ENCODE measurements at places on chromosomes 6 and 20. TPM values are rescaled to one million over a fixed set of nuclear protein-coding genes. Genes with fewer than 3 reads are reported as not detected.
A peak's percentile ranks its signal among the peaks of the same experiment; 100 is the strongest.

Gene NRN1
- 3.9 TPM for total RNA-seq

Gene TLDC2
- 0.42 TPM for total RNA-seq

Gene PPP1R16B
- total RNA-seq: 1.7 TPM

Gene GJA10
- total RNA-seq: not detected

Gene EFCAB8
- not detected for total RNA-seq

Gene CNR1
- total RNA-seq: 6.6 TPM

Gene BMP2
- 24.8 TPM for total RNA-seq

Gene MAFB
- 40.4 TPM for total RNA-seq

Gene EEF1A2
- total RNA-seq: 13.3 TPM

Gene KIAA0408
- 1.7 TPM for total RNA-seq

Gene SRXN1
- 13.2 TPM for total RNA-seq

- no peak for DNase-seq
Measured at GRCh38 chr20:38844963-38845362, 39.5 kb downstream of the PPP1R16B start.

GRCh38 chr6:7171119-7171518 lies 63.4 kb downstream of the RREB1 start:
- DNase-seq: no peak

DNA sequence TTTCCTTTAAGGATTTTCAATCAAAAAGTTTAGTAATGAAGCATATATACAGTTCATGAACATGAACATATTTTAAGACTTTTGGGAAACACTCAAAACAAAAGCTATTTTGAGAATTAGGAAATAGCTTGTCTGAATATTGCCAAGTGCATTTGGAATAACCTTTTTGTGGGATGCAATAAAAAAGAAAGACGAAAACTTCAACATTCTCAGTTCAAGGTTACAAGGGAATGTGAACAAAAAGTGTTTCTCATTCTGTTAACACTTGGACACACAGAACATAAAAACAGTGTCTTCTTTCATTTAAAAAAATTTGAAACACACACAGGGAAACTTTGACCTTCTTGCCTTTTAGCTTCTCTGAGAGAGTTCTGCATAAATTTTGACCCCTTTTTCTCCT lies 72.7 kb upstream of the TCF21 start:
- DNase-seq: no peak

DNA sequence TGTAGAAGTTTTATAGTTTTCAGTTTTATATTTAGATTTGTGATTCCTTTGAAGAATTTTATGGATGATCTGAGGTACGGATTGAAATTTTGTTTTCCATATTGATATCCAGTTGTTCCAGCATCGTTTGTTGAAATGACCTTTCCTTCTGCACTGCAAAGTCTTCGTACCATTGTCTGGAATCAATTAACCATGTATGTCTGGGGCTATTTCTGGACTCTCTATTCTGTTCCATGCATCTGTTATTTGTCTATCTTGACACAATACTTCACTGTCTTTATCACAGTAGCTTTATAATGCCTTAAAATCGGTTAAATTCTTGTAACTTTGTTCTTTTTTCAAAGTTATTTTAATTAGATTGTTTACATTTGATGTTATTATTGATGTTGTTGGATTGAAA lies 154.9 kb downstream of the FARS2 start:
- DNase-seq: no peak

- DNase-seq: no peak
Measured at GRCh38 chr6:116003668-116004067, 57.0 kb downstream of the FRK start.

DNA sequence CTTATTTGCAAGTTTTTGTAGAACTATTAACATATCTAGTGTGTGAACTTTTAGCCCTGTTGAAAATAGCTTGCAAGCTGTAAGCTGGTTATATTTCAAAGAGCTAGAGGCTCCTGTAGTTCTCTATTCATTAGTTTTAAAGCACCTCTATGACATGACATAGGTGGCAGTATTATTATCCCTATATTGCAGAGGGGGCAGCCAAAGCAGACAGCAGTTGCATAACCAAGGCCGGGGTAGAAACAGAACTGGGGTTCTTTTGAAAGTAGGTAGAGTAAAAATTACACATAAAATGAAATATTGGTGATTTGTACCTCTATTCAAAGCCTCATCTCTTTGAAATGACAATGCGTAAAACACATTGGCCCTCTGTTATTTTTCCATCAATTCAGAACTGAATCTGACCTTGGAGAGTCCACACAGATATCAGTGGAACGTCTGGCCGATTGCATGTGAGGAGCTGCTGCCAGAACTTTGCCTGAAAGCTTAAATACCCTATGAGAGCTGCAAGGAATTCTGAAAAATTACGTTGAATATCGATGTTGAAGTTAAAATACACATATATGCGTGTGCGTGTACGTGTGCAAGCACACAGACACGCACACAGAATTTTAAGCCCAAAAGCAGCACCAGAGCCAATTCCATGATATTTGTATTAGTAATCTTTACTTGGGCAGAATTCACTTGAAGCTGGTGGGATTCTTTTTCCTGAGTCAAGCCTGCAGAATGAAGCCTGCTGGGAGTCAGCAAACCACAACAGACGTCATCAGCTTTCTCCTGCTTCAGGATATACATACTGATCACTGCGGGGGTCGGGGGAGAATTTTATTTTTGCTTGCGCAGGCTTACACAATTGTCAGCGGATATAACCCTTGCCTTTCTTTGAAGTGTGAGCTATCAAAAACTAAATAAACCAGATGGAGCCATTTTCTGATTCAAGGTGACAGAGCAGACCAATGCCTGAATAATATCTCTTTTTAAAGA lies 163.2 kb downstream of the PDE7B start:
- DNase-seq: no peak

- no peak for DNase-seq
Measured at GRCh38 chr6:85751374-85752055, 108.8 kb upstream of the SYNCRIP start.

GRCh38 chr6:126280287-126280686 lies 59.6 kb upstream of the CENPW start:
- no peak for DNase-seq

- no peak for DNase-seq
Measured at GRCh38 chr6:111294374-111294967, 188.5 kb downstream of the REV3L start.

DNA sequence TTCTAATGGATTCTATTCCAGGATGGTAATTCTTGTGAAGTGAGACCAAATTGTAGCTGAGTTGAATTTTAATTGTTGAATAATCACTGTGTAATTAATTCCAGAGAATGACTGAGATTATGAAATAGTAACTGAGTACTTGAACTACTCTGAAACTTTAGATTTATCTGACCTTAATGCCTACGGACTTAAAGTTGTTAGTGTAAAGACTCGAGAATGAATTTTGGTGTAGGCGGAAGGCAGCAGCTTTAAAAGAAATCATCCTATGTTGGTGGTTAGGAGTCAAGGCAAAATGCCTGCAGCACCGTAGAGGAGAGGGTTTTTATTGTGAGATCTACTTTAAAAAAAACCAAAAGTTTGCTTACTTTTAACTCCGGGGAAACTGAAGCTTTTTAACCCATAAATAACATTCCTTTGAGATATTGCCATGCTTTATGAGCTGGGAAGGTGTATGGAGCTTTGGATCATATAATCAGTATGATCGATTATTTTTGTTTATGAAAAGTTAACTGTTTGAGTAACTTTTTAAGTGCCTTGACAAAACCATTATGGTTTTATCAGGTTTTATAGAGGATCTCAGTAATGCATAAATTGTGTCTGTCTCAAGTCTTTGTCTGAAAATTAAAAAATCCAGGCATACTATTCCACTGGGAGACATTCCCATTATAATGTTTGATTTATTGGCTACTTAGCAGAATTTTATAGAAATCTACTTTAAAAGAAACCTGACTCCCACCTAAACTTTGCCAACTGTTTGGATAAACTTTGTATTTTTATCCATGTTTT lies 46.1 kb downstream of the MYO6 start:
- DNase-seq: no peak

DNA sequence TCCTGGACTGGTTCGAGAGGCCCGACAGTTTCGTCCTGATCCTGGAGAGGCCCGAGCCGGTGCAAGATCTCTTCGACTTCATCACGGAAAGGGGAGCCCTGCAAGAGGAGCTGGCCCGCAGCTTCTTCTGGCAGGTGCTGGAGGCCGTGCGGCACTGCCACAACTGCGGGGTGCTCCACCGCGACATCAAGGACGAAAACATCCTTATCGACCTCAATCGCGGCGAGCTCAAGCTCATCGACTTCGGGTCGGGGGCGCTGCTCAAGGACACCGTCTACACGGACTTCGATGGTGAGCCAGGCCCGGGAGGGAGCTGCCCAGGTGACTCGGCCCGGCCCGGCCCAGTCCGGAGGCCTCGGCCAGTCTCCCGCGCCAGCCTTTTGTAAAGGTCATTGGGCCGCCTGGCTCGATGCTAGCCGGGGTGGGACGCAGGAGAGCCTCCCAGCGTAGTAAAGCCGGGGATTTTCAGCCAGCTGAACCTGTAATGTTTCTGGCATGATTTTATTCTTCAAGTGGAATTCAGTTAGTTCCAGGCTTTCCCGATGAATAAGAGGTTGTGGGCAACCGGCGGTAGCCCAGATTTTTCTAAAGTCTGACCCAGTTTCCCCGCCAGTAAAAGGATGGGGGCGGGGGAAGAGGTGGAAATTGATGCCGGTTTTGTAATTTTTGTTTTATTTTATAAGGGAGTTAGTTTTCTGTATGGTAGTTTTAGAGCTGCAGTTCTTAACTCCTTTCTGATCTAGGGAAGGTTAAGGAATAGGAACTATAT lies 1.4 kb downstream of the PIM1 start:
- DNase-seq: peak; percentile 92

DNA sequence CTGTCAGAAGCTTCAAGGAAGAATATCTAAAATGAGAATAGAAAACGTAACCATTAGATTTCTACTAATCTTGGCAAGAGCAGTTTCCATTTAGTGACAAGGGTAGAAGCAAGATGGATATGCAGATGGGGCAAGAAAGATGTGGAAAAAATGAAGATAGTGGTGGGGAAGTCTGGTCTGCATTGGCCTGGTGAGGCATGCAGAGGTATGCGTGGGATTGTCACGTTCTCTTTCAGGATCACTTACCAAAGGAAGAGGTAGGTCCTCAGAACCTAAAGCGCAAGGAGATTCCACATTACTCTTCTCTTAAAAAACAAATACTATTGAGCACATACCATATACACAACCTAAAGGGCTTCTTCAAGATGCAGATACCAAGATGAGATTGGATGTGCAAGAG lies 238.7 kb downstream of the UST start:
- no peak for DNase-seq

- DNase-seq: no peak
Measured at GRCh38 chr6:16576451-16577368, 184.6 kb downstream of the ATXN1 start.

DNA sequence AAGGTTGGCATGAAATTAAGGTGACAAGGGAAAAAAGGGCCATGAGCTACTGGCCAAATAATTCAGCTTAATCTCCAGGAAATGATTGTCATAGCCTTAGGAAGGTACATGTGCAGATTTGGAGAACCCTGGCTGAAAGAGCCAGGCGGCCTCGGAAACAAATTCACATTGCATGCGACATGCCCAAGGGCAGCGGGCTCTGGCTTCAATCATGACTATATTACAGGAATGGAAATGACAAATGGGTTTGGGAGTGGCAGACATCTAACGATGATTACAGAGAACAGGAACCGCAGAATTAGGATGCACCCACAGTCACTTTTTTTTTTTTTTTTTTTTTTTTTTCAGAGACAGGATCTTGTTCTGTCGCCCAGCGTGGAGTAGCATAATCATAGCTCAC lies 112.4 kb upstream of the SALL4 start:
- DNase-seq: no peak

DNA sequence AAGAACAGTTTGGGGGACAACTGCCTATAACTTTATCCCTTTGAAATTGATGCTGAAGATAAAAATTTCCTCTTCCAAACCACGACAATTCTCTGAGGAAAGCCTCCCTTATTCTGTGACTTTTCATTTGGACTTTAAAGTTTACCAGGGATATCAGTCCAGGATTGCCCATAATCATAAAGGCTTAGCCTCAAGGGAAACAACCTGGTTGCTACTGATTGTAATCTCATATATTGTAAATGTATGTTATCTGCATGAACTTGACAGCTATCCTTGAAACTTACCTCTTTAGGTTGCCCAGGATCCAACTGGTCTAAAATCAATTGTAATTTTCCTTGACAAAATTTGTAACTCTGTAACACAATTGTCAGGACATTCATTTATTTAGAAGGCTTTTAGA lies 23.8 kb downstream of the TBC1D32 start:
- DNase-seq: no peak

GRCh38 chr6:29016559-29017427 lies 11.7 kb upstream of the ZNF311 start:
- peak; percentile 83 for DNase-seq

- DNase-seq: peak; percentile 74
Measured at GRCh38 chr6:36765594-36766398, 68.2 kb downstream of the RAB44 start.

- DNase-seq: no peak
Measured at GRCh38 chr6:165830761-165831160, 167.7 kb upstream of the PDE10A start.

GRCh38 chr6:150686566-150686965 lies 86.9 kb downstream of the PLEKHG1 start:
- no peak for DNase-seq
